ENCODE measurements at places on chromosomes 7 and 10.

GRCh38 chr10:124477614-124478363 lies 16.2 kb downstream of the LHPP start:
- DNase-seq, result no peak

- DNase-seq, result no peak
Measured at GRCh38 chr10:71158902-71159301, 53.5 kb upstream of the UNC5B start.

- no peak for DNase-seq
Measured at GRCh38 chr10:19048489-19048888, at the start of gene MALRD1. MALRD1 (plus strand) TSS chr10:19048801; CDS start chr10:19048939, 138 bp downstream.

GRCh38 chr7:12809476-12809875 lies 122.0 kb downstream of the ARL4A start:
- no peak for DNase-seq

- no peak for DNase-seq
Measured at GRCh38 chr7:90552521-90552920, 43.6 kb upstream of the CDK14 start.

GRCh38 chr10:92890471-92890870 lies 42.2 kb downstream of the EXOC6 start:
- no peak for DNase-seq

DNA sequence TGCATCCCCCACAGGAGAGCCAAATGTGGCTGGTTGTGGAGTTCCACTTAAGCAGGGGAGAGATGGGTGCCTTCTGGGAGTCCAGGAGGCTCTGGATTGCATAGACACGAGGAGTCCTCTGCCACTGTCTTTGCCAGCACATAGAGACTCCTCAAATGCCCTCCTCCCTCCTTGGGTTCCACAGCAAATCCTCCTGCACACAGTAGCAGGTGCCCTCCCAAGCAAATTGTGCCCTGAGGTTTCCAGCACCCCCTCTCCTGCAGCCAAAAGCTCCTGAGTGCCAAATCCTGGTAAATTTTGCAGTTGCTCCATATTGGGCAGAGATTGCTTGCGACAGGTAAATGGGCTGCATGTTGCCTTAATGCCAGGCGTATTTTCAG lies 5.8 kb downstream of the EVX1 start:
- DNase-seq, result no peak

DNA sequence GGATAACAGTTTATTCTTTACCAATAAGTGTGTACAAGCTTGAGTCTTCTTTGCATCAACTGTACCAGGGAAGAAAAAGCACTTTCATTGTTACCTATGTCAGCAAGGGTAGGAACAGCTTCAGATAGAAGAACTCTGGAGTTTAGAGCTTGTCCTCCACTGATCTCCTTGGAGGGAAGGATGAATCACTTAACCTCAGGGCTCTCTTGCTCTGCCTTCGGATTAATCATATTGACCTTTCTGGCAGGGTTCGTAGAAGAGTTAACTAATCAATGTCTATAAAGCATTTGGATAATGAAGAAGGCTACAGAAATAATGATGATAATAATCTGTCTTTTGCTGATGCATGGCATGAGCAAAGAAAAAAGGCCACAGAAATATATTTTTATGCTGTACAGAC lies 339.5 kb upstream of the TPK1 start:
- DNase-seq, result no peak

DNA sequence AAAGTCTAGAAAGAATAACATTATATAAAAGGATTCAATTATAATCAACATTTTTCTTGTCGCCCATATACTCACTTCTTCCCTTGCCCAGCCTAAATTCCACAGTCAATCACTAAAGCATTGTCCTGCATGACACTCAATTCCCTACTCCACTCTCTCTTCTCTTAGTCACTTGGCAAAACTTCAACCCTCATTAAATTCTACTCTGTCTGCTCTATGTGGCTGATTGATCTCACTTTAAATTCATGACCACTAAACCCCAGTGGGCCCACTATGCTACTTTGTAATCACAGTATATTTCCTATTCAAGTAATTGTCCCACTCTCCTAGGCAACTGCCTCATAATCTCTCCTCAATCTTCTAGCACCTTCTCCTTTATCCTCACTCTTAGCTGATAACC lies 54.1 kb downstream of the MTERF1 start:
- DNase-seq, result no peak

DNA sequence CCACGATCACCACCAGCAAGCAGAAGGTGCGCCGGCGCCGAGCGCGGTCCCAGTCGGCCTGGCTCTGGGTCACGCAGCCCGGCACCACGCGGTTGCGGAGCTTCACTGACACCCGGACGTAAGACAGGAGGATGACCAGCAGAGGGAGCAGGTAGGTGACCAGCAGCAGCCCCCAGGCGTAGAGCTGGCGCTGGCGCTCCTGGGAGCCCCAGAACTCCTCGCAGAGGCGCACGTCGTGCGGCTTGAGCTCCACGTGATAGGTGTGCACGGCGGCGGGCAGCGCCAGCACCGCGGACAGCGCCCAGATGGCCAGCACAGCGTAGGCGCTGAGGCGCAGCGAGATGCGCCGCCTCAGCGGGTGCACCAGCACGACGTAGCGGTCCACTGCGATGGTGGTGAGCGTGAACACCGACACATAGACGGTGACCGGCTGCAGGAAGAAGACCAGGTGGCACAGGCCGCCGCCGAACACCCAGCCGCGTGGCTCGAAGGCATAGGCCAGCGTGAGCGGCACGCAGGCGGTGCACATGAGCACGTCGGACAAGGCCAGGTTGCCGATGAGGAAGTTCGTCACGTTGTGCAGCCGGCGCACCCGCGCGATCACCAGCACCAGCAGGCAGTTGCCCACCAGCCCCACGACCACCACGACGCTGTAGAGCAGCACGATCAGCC lies 920 bp downstream of the PRLHR start:
- no peak for DNase-seq

GRCh38 chr7:27116962-27117886 lies 13.3 kb downstream of the HOXA4 start:
- DNase-seq, result no peak

DNA sequence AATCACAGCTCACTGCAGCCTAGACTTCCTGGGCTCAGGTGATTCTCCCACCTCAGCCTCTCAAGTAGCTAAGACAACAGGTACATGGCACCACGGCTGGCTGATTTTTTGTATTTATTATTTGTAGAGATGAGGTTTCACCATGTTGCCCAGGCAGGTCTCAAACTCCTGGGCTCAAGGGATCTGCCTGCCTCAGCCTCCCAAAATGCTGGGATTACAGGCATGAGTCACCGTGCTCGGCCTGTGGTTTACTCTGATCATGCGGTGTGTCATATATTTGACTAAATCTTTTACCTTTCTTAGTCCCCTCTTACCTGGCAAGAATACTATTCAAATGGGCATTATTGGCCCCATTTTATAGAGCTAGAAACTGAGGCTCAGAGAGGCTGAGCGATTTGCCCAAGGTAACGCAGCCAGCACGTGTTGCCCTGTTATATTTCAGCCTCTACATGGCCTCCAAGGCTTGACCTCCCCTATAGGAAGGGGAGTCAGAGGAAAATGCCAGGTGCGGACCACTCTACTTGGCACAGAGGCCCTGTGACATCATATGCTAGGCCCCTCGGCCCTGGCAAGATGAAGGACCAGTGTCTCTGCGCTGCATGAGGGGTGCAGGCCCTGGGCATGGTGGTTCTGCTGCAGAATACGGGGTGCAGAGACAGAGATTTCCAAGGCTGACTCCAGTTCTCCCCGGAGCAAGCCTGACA lies 8.2 kb downstream of the ZCCHC24 start:
- no peak for DNase-seq

GRCh38 chr10:110568055-110568735 lies 700 bp downstream of the SMC3 start:
- peak; percentile 36 for DNase-seq

GRCh38 chr10:28890121-28890950 lies 213.0 kb downstream of the BAMBI start:
- DNase-seq, result no peak

- DNase-seq, result no peak
Measured at GRCh38 chr10:22110761-22111160, 107.1 kb downstream of the EBLN1 start.

- DNase-seq, result no peak
Measured at GRCh38 chr10:48472501-48473069, 132.3 kb downstream of the ARHGAP22 start.

DNA sequence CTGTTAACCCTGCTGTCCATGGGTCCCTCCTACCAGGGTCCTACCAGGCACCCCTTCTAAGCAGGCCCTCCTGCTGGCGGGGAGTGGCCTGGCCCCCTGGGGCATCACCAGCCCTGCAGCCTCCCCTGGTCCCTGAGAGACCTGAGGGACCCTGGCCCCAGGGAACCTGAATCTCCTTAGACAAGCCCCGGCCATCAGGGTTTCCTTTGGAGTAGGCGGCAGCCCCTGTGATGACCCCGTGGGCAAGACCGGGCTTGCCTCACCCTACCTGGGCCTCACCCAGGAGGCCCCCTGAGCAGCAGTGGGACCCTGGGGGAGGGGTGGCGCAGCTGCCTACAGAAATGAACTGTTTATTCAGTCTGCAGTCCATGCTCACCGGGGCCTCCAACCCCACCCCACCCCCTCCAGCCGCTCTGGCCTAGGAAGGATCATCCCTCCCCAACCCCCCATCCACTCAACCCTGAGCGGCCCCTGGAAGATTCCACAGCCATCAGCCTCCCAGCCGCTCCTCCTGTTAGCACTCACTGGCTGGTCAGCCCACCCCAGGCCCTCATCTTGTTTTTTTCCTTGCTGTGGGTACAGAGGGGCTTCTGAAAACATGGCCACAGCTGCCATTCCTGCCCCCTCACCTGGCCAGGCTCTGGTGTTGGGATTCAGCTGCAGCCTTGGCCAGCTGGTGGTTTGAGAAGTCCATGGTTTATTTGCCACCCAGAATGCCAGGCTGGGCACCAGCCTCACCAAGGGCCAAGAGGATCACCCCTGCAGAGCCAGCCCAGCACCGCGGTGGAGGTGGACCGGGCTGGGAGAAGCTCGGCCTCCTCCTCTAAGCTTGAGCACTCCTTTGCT lies 34.8 kb upstream of the CHST15 start:
- no peak for DNase-seq

- no peak for DNase-seq
Measured at GRCh38 chr10:61217851-61218565, 235.2 kb downstream of the TMEM26 start.

- no peak for DNase-seq
Measured at GRCh38 chr7:39919646-39920045, 30.4 kb upstream of the CDK13 start.

DNA sequence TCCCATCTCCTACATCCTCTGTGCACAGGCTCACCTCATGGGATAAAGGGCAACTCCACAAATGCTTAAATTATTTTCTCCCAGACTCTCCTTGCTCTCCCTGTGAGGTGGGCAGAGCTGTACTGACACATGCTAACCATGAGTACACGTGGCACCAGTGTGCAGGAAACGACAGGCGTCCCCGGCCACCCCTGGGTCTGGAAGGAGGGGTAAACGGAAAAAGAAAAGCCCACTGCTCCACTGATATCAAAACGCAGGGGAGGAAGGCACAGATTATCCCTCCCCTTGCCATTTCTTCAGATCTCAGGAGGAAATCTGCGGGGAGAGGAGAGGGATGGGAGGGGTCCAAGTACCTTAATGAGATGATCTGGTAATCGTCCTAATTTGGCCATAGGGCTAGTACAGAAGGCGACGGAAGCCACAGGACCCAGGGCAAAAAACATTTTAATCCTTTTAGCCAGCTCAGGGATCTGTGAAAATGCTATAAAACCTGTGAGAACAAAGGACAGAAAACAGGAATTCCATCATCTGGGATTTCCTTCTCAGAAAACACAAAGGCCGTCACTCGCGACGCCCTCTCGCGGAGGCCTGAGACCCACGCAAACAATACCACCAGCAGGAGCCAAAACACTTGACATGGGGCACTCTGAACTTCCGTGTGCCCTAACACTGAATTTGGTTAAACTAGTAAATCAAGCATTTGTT lies 17.8 kb upstream of the CH25H start:
- no peak for DNase-seq

DNA sequence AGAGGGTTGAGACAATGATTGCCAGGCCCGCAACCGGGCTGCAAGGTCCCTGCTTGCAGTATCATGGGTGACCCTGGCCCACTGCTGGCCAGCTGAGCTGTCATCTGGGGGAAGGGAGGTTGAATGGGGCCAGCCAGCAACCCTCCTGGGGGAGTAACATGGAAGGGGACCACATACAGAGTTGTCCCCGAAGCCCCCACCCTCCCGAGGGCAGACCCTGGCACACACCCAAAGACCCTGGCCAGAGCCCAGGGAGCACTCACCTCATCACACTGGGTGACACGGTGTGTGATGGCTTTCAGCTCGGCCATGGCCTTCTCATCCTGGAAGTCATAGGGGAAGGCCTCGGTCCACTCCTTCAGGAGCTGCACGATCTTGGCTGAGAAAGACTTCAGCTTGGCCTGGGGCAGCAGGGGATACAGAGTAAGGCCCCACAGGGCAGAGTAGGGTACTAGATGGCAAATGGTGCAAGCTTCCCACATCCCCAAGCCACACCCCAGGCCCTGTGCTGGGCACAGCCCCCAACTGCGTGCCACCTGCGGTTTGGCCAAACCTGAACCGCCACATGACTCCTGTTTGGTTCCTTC lies 63.4 kb downstream of the CSGALNACT2 start:
- no peak for DNase-seq

GRCh38 chr10:99981581-99982199 lies 28.1 kb downstream of the DNMBP start:
- no peak for DNase-seq

- DNase-seq, result no peak
Measured at GRCh38 chr7:105130580-105130979, 116.6 kb downstream of the KMT2E start.

DNA sequence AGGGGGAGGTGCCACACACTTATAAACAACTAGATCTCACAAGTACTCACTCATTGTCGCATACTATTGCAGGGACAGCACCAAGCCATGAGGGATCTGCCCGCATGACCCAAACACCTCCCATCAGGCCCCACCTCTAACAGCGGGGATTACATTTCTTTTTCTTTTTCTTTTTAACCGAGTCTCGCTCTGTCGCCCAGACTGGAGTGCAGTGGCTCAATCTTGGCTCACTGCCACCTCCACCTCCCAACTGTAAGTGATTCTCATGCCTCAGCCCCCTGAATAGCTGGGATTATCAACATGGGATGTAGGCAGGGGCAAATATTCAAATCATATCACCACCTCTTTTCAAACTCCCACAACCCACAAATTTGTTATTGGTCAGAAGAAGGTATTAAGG lies 76.7 kb downstream of the SKAP2 start:
- no peak for DNase-seq

GRCh38 chr10:117007080-117007479 lies 2.1 kb upstream of the SHTN1 start:
- no peak for DNase-seq

DNA sequence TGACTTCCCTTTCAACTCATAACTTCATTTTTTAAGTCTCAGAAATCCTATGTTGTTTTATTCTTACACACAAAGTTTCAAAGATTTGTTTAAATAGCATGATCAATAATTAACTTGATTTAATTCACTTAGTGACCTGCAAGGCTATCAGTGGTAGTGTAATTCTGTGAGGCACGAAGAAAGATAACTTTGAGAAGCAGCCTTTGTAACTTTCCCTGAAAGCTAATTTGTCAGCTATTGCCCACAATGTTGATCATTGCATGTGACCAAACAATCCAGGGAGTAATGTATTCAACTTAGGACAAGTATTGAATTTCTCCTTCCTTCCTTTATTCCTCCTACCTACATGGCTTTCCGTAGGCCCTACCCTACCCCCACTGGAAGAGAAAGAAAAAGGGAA lies 111.0 kb downstream of the SEMA3D start:
- no peak for DNase-seq

- DNase-seq, result no peak
Measured at GRCh38 chr7:116834815-116835504, 27.4 kb upstream of the CAPZA2 start.

Measured in stimulated activated naive B cell treated with anti-CD40 and anti-IgM and Interleukin-4, amounts not matched to agents 10 μg/mL and 1 μg/mL and 100 μg/mL, for 72 hours (primary cell).